ENCODE measurements at places on chromosomes 3 and 15.
A peak's percentile ranks its signal among the peaks of the same experiment; 100 is the strongest.

- no peak for DNase-seq
Observed at GRCh38 chr3:53700441-53700840, 145.8 kb downstream of the CHDH start.

DNA sequence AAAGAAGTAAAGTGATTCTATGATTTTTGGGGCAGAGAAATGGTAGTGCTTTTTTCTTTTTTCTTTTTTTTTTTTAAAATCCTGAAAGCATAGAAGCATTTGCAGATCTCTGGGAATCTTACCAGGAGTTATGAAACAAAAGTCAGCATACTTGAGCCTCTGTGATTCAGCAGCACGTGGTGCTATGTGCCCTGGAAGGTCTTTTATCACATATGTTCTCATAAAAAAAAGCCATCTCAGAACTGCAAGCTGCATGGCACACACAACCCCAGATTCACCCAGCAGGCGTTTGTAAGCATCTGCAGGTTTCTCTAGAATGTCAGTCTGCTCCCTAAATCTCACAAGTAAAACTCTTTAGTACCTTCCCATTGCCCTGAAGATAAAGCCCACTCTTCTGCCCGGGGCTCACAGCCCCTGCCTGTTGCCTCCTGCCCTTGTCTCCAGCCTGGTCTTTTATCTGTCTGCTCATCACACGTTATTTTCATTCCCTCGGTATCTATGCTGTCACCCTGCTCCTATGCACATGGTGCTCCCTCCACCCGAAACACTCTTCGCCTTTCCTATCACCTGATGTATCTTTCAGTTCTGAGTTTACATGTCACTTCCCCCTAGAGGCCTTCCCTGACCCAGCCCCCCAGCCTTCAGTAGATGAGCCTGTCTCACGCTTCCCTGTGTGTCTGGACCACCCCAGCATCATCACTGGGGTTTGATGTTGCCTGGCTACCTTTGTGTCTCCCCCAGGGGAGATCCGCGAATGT, 72.4 kb downstream of the CHDH start:
- DNase-seq: peak; percentile 82

DNA sequence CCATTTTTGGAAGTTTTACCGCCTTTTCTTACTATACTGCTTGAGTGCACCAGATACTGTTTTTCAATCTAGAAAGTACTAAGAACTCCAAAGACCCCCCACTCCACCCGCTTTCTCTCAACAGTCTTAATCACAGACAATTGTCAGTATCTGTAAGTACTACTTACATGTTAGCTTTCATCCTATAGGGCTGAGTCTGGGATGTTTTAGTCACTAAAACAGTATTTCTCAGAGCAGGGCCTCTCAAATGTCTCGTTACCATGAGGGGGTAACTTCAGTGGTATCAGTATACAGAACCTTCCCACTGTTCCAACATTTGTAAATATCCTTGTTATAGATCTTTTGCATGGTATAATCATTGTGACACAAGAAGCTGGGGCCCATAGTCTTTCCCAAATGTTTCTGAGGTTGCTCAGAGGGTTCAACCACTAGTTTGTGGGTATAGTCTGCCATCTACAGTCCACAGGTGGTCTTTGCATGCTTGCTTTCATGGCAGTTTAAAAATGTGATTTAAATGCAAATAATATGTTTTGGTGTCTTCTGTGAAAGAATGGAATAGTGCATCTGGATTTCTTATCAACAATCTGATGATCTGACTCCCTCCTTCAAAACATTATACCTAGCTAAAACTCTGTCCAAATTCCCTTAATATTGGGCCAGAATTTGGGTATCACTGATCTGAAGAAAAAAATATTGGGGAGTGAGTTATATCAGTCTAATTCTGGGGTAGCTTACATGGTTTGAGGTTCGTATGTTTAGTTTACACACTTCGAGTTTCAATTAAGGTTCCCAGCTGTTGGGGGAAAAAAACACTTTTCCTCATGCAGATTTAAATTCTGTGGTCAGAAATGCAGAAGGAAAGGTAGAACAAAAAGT, 18.0 kb upstream of the DNAJC13 start:
- DNase-seq: no peak

- no peak for DNase-seq
Observed at GRCh38 chr3:78148986-78149717, 1109.3 kb downstream of the ROBO2 start.

GRCh38 chr15:100131321-100132224, 210.2 kb downstream of the ADAMTS17 start:
- no peak for DNase-seq

DNA sequence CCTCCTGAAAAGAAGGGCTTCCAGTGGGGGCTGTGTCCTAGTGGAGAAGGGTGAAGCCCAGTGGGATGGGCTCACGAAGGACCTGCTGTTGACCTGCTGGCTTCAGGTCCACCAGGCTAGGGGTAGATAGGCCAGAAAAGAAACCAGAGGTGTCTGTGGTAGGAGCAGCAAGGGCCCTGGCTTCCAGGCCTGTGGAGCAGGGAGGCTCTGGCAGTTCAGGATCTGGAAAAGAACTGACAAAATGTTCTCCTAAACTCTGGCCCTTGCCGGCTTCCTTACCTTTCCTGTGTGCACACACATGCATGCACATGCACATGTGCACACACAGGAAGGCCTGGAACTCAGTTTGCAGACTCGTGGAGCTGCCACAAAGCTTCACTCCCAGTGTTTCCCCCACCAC, 49.7 kb downstream of the ABHD2 start:
- no peak for DNase-seq

DNA sequence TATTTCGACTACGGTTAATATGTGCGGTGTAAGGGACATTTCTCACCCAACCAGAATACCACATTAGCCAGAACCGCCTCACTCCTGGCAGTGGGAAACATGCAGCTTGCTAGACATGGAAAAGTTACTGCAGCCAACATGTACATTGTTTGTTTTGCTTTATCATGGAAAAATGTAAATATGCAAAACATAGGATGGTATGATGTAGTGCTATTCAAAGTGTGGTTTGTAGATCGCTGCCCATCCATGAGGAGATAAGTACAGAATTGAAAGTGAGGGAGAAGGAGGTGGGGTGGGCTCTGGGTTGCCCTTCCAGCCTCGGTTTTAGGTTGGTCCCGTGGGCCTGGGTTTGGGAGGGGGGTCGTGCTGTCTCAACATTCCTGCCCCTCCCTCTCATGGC, 42.5 kb upstream of the SPESP1 start:
- DNase-seq: no peak

- no peak for DNase-seq
Observed at GRCh38 chr15:93428807-93429351, 339.9 kb upstream of the RGMA start.

GRCh38 chr3:13136426-13136825, 63.2 kb upstream of the IQSEC1 start:
- no peak for DNase-seq

DNA sequence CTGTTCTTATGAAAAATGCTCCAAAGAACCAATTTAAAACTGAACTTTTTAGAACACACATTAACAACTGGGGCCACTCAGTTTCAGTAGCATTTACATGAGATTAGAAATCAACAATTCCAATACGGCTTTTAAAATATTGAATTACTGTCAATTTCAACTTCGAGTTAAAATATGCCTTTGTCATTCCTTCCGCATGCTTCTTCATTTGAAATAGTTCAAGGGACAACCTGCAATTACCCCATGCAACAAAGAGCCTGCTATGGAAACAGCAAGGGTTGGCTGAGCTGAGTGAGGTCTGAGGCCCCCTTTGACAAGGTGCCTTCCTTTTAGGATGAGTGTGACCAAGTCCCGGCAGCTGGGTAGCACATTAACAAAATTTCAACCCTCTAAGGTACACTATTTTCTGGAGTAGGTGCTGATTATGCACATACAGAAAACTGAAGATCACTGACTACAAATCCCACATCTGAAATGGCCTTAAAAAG, 11.6 kb downstream of the PDCD10 start:
- DNase-seq: no peak

GRCh38 chr15:57777003-57777402, 70.5 kb downstream of the POLR2M start:
- DNase-seq: no peak

- DNase-seq: no peak
Observed at GRCh38 chr15:55003965-55004873, 192.5 kb downstream of the RSL24D1 start.

DNA sequence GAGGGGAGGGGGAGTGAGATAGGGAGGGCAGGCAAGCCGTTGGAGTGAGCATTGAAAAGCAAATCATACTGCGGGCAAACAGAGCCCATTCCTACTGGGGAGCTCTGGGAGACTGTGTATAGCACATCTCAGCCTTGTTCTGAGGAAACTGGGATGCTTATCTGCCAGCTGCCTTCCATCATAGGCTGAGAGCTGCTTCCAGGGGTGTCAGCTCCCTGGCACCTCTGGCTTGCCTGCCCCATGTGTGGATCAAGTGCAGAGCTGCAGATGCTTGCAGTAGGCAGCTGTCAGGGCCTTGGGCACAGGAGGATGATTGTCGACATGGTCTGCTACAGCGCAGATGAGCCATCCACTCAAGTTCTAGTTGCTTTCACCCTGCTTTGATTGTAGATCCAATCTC, 86.8 kb downstream of the CHRNA7 start:
- no peak for DNase-seq

DNA sequence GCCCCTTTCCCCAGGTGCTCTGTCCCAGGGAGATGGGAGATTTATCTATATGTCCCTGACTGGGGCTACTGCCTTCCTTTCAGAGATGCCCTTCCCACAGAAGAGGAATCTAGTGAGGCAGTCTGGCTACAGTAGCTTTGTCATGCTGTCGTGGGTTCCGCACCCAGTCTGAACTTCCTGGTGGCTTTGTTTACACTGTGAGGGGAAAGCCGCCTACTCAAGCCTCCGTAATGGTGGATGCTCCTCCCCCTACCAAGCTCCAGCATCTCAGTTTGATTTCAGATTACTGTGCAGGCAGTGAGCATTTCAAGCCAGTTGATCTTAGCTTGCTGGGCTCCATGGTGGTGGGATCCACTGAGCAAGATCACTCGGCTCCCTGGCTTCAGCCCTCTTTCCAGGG, 35.4 kb upstream of the SLC7A14 start:
- no peak for DNase-seq
